ENCODE measurements at places on chromosomes 2 and 18.

DNA sequence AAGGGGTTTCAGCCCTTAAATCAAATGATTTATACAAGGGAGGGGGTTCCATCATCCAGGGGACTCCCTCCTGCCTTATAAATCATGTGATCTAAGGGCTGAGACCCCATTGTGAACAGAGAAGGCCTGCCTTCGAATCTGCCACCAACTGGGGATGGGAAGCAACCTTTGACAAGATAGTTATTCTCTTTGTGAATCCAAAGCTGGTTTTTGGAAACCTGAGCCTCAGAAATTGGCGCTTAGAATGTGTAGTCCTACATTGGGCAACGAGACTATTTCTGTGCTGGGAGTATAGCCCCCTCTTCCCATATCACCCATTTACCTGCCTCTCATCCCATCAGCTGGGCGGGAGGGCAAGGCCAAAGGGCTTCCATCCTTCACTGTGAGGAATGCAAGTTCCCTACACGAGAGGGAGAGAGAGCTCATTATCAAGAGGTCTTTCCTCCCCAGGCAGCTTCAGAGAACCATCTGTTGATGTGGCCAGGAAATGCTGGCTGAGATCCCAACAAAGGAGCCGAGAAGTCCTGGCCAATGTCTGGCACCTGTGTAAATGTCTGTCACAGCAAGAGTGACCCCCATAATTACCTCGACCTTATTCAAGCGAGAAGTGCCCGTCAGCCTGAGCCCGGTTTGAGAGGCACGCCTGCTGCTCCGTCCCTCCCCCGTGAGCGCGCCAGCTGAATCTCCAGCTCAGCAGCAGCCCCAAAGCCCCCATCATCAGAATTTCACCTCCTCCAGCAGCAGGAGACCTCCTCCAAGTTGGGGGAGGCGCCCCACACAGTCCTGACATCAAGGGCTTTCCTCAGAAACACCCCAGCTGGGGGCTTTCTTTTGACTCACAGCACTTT, 48.4 kb upstream of the APCDD1 start:
- DNase-seq: no peak

- no peak for DNase-seq
These were observed 696.4 kb upstream of the ZNF804A start for GRCh38 chr2:183901931-183902330.

- DNase-seq: no peak
These were observed 154.9 kb downstream of the SATB2 start for GRCh38 chr2:199302851-199303250.

DNA sequence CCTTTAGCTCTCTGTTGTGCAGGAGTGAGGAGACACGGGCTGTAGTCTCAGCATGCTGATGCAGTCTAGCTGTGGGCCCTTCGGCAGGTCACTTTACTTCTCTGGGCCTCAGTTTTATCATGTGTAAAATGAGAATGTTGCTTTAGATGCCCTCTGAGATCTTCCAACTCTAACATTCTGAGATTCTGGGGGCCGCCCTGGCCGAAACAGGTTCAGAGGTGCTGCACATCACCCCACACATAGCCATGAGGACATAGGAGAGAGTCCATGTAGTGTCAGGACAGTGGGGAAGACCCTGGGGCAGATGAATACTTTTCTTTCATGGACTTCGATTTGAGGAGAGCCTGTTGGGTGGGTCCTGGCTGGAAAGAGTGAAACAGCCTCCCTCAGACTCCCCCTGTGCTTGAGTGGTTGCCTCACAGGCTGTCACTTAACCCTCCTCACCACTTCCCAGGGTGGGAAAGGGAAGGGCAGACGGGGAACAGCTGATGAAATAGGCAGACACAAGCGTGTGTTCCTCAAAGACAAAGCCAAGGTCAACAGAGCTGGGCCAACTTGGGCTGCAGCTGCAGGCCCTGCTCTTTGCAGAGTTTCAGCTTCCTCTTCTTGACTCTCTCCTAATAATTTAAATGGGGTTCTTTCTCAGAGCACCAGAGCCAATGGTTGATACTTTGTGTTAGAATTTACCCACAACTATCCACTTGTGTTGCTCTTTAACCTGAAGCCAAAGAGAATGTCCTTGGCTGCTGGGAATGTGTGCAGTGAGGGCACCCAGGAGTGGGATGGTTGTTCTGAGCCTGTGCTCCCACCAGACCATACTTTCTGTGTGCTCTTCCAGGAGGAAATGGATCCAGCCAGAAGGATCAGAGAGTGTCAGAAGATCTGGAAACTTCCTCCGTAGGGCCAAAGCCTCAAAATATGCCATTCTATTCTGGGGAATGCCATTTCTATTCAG, 14.7 kb upstream of the MRPL33 start:
- no peak for DNase-seq

DNA sequence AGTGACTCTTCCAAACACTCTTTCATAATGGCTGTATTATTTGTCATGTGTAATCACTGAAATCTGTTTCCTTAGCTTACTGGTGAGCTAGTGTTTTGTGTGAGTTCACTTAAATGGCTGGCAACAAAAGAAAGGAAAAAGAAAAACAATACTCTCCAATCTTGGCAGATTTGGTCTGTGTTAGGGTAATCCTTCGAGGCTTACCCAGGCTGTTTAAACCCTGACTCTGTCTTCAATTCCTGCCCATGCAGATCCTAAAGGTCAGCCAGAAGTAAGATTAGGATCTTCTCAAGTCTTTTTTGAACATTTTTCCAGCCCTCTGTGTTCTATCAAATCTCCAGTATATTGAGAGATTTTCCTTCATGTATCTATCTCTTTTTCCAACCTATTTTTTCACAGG, 85.3 kb downstream of the CCDC178 start:
- no peak for DNase-seq

DNA sequence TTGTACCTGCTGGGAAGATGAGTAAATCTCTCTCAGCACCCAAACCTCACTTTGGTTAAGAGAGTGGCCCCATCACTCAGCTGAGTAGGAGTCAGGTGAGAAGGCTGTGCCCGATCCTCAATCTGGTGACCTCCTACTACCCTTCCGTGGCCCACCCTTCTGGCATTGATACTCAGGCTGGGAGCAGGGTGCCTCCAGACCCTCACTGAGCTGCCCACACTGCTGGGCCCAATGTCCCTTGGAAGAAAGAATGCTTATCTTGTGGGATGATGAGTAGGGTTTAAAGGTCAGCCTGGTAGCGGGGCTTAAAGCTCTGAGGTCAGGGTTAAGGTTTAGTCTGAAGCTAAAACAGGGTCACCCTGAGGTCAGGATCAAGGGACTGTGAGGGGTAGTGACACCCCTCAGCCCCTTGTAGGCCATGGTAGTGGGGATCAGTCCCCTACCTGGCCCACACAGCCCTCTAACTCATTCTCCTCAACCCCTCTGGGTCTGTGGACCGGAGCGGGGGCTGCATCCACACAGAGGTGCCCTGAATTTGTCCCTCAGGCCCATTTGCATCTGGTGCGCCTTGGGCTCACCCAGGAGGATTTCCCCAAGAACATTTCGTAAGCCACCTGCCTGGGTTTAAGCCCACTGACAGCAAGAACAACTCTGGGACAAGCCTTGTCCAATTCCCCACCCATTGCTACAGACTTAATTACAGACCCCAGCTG, 123.8 kb downstream of the CYP26B1 start:
- no peak for DNase-seq

DNA sequence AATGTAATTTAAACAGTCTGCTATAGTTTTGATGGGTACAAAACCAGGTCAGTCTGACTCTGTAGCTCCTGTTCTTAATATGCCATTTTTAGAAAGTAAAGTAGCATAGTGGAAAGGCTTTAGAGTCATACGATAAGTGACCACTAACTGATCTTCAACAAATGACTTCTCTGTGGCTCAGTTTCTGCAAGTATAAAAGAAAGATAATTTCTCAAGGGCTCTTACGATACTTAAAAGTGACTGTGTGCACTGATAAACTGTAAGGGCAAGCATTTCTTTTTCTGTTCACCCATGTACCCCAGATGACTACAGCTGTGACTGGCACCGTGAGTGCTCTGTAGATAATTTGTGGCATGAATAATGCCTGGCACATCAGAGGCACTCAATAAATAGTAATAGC, 178.7 kb downstream of the LCLAT1 start:
- no peak for DNase-seq

DNA sequence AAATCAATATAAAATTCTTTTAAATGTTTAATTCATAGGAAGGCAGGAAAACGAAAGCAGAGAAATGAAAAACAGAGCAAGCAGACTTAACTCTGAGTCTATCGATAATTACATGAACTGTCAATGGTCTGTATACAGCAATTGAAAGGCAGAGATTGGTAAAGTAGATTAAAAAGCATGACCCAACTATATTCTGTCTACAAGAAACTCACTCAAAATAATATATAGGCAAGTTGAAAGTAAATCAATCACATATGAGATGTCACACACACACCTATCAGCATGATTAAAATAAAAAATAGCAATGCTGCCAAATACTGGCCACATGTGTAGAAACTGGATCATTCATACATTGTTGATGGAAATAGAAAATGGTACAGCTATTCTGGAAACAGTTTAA, 136.4 kb upstream of the CYP1B1 start:
- no peak for DNase-seq

DNA sequence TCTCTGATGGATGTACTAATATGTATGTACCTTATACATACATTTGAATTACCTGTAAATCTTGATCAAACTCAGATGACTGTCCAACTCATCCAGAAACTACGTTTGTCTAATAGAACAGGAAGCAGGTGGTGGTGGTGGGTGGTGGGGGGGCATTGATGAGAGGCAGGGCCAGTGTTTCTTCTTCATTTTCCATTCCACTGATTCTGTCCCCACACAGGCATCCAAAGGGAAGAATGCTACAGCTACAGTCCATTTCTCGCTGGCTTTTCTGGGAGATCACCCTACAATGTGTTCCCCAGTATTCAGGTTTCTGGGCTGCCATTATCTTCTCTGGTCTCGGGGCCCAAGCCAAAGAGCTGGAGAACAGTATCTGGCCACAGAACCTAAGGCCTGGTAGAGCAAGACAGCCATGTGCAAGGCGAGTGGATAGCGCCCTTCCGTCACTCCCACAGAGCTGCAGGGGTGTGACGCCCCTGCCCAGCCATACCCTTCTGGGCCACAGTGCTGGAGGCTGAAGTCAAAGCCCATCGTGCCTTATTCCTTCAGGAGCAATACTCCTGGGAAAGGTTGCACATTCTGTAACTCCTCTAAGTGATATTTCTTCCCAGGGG, 54.5 kb downstream of the BCL11A start:
- DNase-seq: no peak

- DNase-seq: no peak
These were observed 76.4 kb downstream of the HDAC4 start for GRCh38 chr2:239324456-239324855.

- no peak for DNase-seq
These were observed 438.2 kb upstream of the MAP2 start for GRCh38 chr2:208985644-208986043.

GRCh38 chr2:208036357-208036756, 11.0 kb upstream of the PLEKHM3 start:
- no peak for DNase-seq

DNA sequence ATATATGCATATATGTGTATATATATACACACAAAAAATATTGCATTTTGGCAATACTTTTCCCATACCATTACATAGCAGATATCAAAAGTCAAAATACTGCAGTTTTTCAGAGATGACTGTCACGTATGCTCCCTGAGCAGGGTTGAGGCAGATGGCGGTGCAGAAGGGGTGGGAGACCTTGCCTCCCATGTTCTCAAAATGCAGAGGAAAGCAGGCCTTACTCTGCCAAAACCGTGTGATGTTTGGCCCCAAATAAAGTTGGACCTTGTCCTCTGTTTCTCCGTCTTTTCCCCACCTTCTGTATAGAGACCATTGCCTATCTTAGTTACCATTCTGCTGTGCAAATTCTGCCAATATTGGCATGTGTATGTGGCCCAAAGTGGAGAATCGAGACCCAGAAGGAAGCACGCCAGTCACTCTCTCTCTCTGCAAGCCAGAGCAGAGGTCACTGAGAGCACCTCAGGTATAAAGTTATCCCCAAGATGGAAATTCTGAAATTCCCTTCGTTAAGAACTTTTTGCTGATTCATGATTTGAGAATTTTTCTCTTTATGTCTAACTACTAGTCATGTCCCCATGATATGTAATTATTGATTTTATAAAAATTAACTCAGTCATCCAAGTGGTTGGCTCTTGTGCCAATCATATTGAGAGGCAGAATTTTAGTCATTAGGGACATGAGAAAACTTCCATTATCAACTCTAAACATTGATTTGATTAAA, 898.8 kb downstream of the EPHA4 start:
- DNase-seq: no peak

- no peak for DNase-seq
These were observed 184.8 kb downstream of the NCK2 start for GRCh38 chr2:105929516-105929915.

GRCh38 chr2:74383254-74383653, 3.1 kb upstream of the DCTN1 start:
- DNase-seq: no peak

- DNase-seq: no peak
These were observed 128.9 kb upstream of the ARL4C start for GRCh38 chr2:234625626-234626250.

DNA sequence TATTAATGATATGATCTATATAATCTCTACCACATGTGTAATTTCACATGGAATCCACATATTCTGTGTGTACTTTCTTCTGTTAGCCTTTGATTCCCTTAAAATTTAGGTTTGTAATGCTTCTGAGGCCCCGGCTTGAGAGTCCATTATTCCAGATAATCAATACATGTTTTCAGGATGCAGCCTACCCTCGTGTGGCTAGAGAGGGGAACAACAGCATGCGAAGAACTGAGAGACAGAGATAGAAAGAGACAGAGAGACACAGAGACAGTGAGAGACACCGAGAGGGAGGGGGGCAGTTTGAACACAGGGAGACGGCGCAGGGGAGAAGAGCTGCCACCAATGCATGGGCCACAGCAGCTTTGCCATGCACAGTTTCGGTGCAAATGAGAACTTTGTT, 185.4 kb downstream of the SNTG2 start:
- DNase-seq: no peak

DNA sequence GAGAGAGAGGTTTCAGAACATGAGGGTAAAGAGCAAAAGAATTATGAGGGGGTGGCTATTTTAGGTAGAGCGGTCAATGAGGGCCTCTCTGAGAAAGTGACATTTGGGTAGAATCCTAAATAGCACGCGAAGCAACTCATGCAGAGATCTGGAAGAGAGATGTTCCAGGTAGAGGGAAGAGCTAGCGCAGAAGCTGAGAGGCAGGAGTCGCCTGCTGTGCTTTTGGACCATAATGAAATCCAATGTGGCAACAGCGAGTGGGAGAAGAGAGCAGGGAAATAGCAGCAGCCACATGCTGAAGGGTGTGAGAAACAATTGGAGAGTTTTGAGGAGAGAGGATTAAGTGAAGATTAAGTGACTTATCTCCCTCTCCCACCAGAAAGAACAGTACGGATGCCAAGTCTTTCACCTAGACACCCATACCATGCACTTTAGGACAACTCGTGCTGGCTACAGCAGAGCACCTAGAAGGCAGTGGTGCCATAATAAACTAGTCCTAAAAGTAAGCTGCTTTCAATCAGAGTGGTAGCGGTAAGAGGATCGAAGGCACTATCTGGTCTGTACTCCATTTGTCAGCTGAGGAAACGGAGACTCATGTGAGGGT, 129.7 kb downstream of the LRP2 start:
- DNase-seq: no peak

Data from H54 (cell line).